ENCODE measurements at places on chromosomes 6 and 20.

- peak; percentile 50 for DNase-seq
Measured at GRCh38 chr20:3312940-3313682, 74.1 kb upstream of the SLC4A11 start.

GRCh38 chr6:53320964-53321363 lies 27.8 kb downstream of the ELOVL5 start:
- no peak for DNase-seq

DNA sequence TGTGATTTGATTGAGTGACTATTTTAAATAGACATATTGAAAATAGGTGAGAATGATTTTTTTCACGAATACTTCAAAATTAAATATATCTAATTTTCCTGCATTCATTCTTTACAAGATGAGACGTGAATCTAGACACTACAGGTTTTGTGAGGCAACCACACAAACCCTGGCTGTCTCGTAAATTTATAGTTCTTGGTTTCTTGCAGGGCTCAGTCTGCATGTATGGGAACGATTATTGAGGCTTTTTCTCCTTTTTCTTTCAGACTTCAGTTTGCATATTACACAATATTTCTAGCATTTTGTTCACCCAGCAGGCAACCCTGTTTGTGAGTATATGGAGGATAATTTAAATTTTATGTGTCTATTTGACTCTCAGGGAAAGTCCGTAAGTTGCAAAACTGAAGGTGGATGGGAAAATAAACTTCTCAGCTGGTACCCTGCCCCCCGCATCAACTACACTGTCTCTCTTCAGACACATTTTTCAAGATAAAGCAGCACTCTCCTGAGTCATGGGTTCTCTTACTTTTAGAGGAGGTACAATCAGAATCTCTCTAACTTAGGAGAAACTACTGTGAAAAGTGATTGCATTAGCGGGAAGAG lies 1349.3 kb downstream of the GRIK2 start:
- no peak for DNase-seq

GRCh38 chr6:169225887-169226286 lies 27.8 kb downstream of the THBS2 start:
- DNase-seq = no peak

GRCh38 chr6:170072246-170072645 lies 218.6 kb downstream of the DLL1 start:
- no peak for DNase-seq

- no peak for DNase-seq
Measured at GRCh38 chr20:59788811-59789397, 144.5 kb downstream of the SYCP2 start.

- DNase-seq = peak; percentile 12
Measured at GRCh38 chr6:56541741-56542360, 100.8 kb downstream of the DST start.

- peak; percentile 3 for DNase-seq
Measured at GRCh38 chr6:65399355-65400084, 307.5 kb downstream of the EYS start.

DNA sequence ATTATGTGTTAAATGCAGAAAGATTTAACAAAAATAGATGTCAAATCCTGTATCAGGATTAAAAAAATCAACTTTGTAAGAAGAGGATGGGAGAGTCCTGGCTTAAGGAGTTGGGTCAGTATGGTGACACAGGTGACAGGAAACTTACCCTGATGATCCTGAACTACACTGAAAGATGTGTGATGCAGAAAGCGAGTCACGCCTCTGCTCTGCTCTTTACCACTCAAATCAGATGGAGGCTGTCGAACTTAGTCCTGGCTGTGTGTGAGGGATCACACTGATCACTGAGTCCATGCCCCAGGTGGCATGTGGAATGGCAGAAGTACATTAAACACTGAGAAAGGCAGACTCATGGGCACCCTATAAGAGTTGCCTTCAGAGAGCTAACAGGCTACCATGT lies 92.9 kb downstream of the GJA10 start:
- DNase-seq = no peak

DNA sequence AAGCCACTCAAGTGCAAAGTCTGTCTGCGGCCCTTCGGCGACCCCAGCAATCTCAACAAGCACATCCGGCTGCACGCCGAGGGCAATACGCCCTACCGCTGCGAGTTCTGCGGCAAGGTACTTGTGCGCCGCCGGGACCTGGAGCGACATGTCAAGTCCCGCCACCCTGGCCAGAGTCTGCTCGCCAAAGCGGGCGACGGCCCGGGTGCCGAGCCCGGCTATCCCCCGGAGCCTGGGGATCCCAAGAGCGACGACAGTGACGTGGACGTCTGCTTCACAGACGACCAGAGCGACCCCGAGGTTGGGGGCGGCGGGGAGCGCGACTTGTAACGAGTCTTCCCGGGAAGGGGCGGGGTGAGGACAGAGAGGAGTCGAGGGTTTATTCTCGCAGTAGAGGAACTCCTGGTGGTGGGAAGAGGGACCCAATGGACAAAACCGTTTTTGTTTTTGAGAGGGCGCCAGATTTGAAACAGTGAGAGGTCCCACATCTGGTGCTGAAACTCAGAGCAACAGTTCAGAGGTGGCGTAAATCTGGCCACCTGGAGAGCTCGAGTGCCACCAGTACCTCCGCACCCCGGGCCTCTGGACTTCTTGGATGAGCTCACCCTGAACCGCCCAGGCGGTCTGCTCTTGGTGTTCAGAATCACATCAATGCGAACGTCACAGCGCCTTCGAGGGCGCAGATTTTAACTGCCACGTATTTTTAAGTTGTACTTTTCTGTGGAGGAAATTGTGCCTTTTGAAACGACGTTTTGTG lies 8.0 kb downstream of the PRDM13 start:
- DNase-seq = peak; percentile 23

- DNase-seq = no peak
Measured at GRCh38 chr6:87257565-87257964, 64.8 kb upstream of the SMIM8 start.

- no peak for DNase-seq
Measured at GRCh38 chr20:38227420-38228360, 32.8 kb downstream of the KIAA1755 start.
